ENCODE measurements at places on chromosomes 6 and 20.

DNA sequence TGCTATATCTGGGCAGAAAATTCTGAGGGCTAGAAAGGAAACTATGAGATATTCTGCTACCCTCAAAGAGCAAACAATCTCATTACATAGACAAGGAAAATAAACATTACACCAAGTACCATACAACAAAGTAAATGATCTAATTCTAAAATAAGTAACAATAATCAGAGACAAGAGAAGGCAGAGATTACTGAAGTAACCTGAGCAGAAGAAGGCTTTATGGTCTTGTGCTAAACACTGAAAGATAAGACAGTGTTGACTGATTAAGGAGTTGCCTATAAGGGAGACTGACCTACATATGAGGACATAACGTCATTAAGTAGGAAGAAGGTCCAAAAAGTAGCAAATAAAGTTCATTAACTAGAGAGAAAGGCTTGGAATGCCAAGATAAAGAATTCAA, 134.2 kb downstream of the MTFR2 start:
- no peak for DNase-seq

DNA sequence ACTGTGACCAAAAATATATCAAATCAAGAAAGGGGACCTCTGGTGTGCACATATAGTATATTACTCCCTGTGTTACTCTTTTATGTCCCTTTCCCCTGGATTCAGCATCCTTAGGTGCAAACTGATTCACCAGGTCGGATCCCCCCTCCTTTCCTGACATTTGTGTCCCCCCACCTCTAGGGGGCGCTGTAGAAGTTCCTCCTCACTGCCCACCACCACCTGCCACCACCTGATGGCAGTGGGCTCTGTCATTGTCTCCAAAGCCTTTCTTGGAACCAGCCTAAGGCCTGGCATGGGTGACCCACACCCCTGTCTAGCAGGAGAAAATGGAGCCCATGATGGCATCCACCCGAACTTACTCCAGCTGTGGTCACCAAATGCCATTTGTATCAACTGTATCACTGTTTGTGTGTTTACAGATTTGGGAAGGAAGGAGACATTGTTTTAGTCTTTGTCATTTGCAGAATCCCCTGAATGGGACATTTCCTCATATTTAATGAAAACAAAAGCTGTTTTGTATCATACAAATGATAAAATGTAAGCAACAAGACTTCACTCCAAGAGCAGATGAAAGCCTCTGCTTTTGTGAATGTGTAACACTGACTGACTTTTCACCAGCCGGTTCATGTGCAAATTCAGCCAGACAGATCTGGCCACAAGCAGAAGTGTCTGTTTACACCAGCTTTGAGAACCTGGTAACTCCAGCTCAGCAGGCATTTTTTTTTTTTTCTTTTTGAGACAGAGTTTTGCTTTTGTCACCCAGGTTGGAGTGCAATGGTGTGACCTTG, 66.2 kb downstream of the ARMC2 start:
- DNase-seq: no peak

DNA sequence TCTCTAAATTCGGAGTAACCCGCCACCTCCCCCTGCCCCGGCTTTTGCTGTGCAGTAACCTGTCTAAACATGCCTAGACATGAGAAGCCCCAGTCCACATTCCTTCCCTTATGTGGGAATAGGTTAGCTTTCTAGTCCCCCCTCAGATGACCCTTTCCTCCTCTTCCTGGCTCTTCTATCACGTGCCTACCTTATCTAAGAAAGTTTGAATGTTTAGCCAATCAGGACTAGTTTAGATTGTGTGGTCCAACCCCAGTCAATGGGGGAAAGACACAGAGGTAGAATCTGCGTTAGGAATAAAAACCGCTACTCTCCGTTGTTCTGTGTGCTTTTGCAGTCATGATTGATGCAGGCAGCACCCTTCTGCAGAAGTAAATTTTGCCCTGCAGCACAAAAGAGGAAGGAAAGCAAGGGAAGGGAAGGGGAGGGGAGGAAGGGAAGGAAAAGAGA, 69.0 kb upstream of the CD93 start:
- no peak for DNase-seq

- no peak for DNase-seq
Measured at GRCh38 chr6:97187951-97188350, 95.1 kb downstream of the MMS22L start.

DNA sequence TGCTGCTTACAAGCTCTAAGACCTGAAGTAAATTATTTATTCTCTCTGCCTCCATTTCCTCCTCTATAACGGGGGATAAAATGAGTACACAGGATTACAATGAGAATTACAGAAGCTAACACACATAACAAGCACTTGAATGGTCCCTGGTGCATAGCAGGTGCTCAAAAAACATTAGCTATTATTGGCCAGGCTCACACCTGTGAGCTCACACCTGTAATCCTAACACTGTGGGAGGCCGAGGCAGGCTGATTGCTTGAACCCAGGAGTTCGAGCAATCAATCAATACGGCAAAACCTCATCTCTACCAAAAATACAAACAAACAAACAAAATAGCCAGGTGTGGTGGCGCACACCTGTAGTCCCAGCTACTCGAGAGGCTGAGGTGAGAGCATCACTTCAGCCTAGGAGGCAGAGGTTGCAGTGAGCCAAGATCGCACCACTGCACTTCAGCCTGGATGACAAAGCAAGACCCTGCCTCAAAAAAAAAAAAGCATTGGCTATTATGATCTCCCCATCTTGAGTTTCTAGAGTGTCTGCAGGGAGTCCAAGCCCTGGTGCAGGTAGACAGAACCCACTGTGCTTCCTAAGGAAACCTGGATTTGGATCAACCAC, 68.1 kb downstream of the PREX1 start:
- no peak for DNase-seq

- DNase-seq: no peak
Measured at GRCh38 chr20:31573555-31574321, 31.4 kb upstream of the ID1 start.

GRCh38 chr6:4323322-4323721, 187.9 kb upstream of the ECI2 start:
- DNase-seq: no peak

DNA sequence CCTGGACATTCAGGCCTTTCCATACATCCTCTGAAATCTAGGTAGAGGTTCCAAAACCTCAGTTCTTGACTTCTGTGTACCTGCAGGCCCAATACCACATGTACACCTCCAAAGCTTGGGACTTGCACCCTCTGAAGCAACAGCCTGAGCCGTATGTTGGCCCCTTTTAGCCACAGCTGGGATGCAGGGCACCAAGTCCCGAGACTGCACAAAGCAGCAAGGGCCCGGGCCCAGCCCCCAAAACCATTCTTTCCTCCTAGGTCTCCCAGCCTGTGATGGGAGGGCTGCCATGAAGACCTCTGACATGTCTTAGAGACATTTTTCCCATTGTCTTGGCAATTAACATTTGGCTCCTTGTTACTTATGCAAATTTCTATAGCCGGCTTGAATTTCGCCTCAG, 107.4 kb upstream of the FRMD1 start:
- no peak for DNase-seq

DNA sequence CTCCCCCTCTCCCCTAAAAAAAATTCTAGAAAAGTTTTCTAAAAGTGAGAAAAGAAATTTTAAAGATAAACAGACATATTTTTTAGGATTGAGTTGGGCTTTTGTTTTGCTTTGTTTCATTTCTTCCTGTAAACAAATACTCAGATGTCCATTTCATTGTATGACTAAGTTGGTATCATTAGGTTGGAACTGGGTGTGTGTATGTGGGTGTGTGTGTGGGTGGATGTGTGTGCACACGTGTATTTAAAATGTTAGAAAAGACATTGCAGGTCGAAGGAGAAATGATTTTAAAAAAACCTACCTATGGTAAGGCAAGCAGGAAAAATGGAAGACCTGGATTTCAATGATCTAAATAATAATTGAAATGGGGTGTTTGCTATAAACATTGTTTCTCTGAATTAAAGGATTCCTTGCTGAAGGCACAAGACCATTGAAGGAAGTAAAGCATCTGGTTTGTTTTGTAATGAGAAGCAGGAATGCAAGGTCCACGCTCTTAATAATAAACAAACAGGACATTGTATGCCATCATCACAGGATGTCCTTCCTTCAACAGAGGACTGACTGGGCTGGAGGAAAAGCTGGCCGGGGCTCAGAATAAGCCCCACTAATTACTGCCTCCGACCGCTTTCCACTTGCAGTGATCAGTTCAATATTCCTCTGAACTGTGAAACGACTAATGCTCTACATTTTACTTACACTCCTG, 996 bp upstream of the PRDM1 start:
- DNase-seq: no peak

DNA sequence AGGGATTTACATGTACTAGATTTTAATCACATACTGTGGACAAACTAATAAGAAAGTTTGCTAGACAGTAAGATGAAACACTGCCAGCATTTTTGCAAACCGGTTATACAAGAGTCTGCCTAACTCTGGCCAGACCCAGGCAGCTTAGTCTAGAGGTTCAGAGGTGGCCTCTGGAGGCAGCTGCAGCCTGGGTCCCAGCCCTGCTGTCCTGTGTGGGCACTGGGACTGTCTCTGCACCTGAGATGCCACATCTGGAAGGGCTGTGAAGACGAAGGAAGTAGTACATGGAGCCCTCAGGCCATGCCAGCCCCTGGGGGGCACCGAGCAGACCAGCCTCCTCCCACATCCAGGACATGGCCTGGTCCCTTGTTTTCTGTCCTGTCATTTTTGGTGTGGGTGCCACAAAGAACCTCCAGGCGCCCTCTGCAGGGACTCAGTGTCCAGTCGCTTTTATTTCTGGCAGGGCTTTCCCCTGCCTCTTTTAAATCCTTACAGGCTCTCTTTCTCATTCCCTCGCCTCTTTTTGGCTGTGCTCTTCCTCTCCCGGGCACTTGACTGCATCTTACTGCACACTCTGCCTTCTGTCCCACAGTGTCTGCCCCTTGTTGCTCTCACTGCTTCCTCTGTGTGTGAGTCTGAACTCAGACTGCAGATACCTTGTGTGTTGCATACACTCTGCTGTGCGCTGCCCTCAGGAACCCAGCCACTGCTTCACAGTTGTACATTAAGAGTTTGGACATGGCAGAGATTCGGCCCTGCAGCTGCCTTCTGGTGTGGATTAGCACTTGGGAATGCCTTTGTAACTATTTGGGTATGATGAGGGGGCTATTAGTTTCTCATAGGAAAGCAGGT, 216.7 kb downstream of the ZDHHC14 start:
- DNase-seq: peak; percentile 57

- peak; percentile 12 for DNase-seq
Measured at GRCh38 chr6:170211404-170212025, 79.4 kb downstream of the DLL1 start.

- no peak for DNase-seq
Measured at GRCh38 chr6:101167638-101168037, 225.9 kb upstream of the GRIK2 start.

- no peak for DNase-seq
Measured at GRCh38 chr20:16364320-16364687, 208.9 kb downstream of the KIF16B start.

- DNase-seq: no peak
Measured at GRCh38 chr6:144065213-144065660, 30.1 kb downstream of the SF3B5 start.

DNA sequence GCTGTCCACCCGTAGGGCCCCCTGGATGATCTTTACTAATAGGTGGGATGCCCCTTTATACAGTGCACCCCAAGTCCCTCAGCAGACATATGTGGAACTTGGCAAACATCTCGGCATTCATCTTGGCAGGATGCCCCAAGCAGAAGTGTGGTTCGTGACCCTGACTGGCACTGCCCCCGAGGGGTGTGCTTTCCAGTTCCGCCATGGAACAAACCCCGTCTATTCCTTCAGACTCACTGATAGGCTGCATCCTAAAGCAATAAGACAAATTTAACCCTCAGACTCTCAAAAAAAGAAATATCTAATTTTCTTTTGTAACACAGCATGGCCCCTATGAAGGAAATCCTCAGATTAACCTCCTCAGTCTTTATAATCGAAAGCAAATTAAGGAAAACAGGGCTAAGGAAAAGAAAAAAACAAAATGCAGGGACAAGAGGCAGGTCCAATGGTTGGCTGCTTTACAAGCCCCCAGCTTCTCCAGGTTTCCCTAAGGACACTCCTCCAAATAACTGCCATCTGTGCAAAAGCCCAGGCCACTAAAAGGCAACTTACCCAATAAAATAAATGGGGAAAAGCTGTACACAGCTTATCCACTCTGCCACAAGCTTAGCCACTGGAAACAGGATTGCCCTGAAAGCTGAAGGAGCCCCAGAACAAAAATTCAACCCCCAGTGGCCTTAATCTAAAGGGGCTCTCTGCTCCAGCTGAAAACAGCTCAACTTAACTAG, 30.5 kb upstream of the RIPK1 start:
- no peak for DNase-seq

DNA sequence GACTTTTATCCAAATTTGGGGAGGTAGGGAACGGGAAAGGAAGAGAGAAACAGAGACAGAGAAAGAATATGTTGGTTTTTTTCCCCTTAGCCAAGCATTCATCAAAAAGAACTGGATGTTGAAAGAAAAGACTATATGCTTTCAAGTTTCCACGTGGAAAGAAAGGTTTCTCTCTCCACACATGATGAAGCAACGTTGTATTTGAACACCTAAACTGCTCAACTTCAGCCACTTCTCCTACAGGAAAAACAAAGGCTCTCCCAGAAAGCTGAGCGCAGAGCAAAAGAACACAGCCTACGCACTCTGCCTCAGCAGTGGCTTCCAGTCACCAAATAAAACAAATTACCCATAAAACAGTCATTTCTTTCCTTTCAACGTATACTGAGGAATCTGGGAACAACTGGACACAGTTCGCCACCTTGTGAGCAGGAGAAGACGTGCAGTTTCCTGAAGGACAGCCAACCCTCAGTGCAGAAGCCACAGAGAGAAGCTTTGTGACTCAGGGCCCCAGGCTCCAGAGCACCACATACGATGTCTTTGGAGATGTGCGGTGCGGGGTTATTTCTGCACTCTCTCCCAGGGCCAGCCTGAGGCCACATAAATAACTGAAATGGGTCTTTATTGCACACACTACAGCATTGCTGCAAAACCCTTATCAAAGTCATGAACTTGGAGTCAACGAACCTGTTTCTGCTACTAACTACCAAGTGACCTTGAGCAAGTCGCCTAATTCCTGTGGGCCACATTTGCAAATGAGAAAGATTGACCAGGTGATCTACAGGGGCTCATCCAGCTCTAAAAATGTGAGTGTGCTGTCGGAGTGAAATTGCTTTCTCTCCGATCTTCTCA, 10.1 kb downstream of the IL17F start:
- peak; percentile 56 for DNase-seq

DNA sequence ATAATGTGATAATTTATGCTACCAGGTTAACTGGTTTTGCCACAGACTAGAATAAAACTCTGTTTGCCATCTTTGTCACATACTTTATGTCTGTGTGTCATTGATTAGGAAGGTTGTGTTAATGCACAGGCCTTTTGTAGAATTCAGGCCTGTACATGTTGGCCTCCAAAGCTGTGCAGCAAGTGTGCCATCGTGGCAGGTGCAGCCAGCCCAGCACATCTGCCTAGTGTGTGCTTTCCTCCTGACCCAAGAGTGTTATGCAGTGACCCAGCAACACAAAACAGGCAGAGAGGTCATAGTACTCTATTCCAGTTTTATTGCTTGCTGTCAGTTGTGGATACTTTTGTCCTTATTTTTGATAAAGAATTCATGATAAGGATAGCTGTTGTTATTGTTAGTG, 3.7 kb downstream of the MAP3K4 start:
- no peak for DNase-seq

GRCh38 chr6:148747145-148747470, 278 bp downstream of the UST start:
- DNase-seq: no peak
